ENCODE measurements at places on chromosomes 3 and 15. TPM values are rescaled to one million over a fixed set of nuclear protein-coding genes. Genes with fewer than 3 reads are reported as not detected.

The ZBED2 gene
- total RNA-seq, result 0.27 TPM

The ZNF501 gene
- 2.6 TPM for total RNA-seq

The OR5AC2 gene
- not detected for total RNA-seq

The MUC20 gene
- 16.1 TPM for total RNA-seq

The CALML4 gene
- 14.9 TPM for total RNA-seq

The SV2B gene
- total RNA-seq, result 0.08 TPM

The TRPM1 gene
- not detected for total RNA-seq

The NSMCE3 gene
- 18.5 TPM for total RNA-seq

Data from naive thymus-derived CD4-positive, alpha-beta T cell (primary cell).